ENCODE measurements at places on chromosomes 2 and 18. TPM values are rescaled to one million over a fixed set of nuclear protein-coding genes. Genes with fewer than 3 reads are reported as not detected.
A peak's percentile ranks its signal among the peaks of the same experiment; 100 is the strongest.

DNA sequence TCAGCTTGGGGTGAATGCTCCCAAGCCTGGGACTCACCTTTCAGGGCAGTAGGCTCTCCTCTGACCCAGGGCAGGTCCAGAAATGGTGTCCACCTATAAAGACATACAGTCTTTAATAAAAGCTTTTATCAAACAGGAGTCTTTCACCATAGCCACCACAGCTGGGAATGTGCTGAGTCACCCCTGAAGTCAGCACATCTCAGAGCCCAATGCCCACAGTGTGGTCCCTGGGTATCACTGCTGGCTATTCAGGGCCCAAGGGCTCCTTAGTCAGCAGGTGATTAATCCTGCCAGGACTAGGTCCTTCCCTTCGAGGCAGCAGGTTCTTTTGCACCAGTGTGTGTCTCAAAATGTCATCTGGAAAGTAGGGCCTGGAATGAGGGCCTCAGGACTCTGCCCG is 181.9 kb downstream of the MEMO1 start:
- no peaks in the 10 kb centered on the region for H3K36me3 ChIP-seq
- H3K4me1 ChIP-seq, result no peaks in the 10 kb centered on the region
- no peak for DNase-seq
- no peaks in the 10 kb centered on the region for H3K27me3 ChIP-seq

LOXHD1 gene
- not detected for total RNA-seq

DNA sequence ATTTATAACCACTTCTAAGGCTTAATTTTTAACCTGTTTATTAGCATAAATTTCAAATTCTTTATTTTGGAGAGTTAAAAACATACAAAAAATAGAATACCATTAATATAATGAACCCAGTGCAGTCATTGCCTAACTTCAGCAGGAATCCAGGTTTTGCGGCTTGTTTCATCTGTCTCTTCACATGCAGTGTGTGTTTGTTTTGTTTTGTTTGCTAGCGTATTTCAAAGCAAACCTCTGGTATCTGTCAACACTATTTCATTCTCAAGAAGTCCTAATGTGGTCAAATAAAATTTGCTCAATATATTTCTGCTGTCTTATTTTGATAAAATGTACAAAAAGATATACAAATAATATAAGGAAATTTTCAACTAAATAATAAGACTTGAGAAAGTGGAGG is 328.5 kb downstream of the AGPS start:
- DNase-seq, result no peak
- H3K36me3 ChIP-seq, result no peaks in the 10 kb centered on the region
- H3K27ac ChIP-seq, result no peak overlapping the region
- H3K4me3 ChIP-seq, result no peak overlapping the region
- no peaks in the 10 kb centered on the region for H3K27me3 ChIP-seq
- no peaks in the 10 kb centered on the region for H3K4me1 ChIP-seq

SPATA3 gene
- total RNA-seq, result not detected

DNA sequence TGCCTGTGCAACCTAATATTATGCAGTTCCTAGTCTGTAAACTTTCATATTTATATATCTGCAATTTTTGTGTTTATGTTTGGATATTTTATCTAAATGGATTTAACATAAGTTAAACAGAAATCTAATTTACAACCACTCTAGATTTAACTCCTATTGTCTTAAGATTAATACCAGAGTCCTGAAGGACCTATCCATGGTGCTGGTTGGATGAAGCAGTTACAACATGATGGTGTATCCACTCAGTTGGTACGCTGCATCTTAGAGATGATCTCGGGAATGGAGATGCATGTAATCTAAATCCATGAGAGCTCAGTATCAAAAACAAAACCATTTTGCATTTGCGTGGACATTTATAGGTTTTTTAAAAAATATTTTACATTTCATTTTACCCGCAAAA is 745.9 kb upstream of the SLC8A1 start:
- H3K4me1 ChIP-seq, result no peaks in the 10 kb centered on the region
- H3K27me3 ChIP-seq, result no peaks in the 10 kb centered on the region
- no peak overlapping the region for H3K4me3 ChIP-seq
- DNase-seq, result no peak
- no peak overlapping the region for H3K27ac ChIP-seq

POTEC gene
- not detected for total RNA-seq

DNA sequence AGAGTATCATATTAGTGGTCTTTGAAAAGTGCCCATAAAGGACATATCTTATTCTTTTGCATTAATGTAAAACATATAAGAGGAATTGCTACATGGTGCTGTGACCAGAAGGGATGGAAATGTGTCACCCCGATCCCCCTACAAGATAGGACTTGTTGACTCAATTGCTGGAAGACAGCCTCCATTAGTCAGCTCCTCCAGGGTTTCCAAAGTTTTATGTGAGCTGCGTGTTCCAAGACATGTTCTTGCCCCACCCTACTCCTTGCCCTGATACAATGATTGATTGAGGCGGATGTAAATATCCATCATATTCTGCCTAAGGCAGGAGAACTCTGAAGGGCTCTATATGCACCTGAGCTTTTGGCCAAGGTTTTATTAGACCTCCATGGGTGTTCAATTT is 541.0 kb upstream of the ZEB2 start:
- DNase-seq, result no peak
- H3K36me3 ChIP-seq, result no peaks in the 10 kb centered on the region
- H3K4me1 ChIP-seq, result no peaks in the 10 kb centered on the region
- no peak overlapping the region for H3K4me3 ChIP-seq

- no peak overlapping the region for H3K4me3 ChIP-seq
- DNase-seq, result no peak
- H3K36me3 ChIP-seq, result no peaks in the 10 kb centered on the region
- H3K27me3 ChIP-seq, result no peaks in the 10 kb centered on the region
- no peak overlapping the region for H3K27ac ChIP-seq
- peaks cover 3% of the 10 kb centered on the region for H3K4me1 ChIP-seq
Observed at GRCh38 chr2:69514406-69514805, 77.2 kb upstream of the NFU1 start.

- no peak overlapping the region for H3K4me3 ChIP-seq
- H3K27me3 ChIP-seq, result no peaks in the 10 kb centered on the region
- no peak overlapping the region for H3K27ac ChIP-seq
- no peak for DNase-seq
- H3K36me3 ChIP-seq, result no peaks in the 10 kb centered on the region
Observed at GRCh38 chr2:239380831-239381708, 19.8 kb downstream of the HDAC4 start.

GRCh38 chr18:905307-905947 is 756 bp downstream of the ADCYAP1 start:
- no peak overlapping the region for H3K4me3 ChIP-seq
- no peak for DNase-seq
- H3K27me3 ChIP-seq, result peaks cover 57% of the 10 kb centered on the region
- H3K36me3 ChIP-seq, result no peaks in the 10 kb centered on the region

GRCh38 chr2:218925434-218925833 is 34.0 kb upstream of the CDK5R2 start:
- no peaks in the 10 kb centered on the region for H3K27me3 ChIP-seq
- H3K36me3 ChIP-seq, result no peaks in the 10 kb centered on the region
- no peak overlapping the region for H3K27ac ChIP-seq
- no peak for DNase-seq
- H3K4me3 ChIP-seq, result no peak overlapping the region
- no peaks in the 10 kb centered on the region for H3K4me1 ChIP-seq

- DNase-seq, result no peak
- H3K27ac ChIP-seq, result no peak overlapping the region
- H3K4me3 ChIP-seq, result no peak overlapping the region
- no peaks in the 10 kb centered on the region for H3K27me3 ChIP-seq
- no peaks in the 10 kb centered on the region for H3K4me1 ChIP-seq
- H3K36me3 ChIP-seq, result no peaks in the 10 kb centered on the region
Observed at GRCh38 chr2:26590980-26591618, 50.1 kb downstream of the CIB4 start.

SCG2 gene
- 4.1 TPM for total RNA-seq

DNA sequence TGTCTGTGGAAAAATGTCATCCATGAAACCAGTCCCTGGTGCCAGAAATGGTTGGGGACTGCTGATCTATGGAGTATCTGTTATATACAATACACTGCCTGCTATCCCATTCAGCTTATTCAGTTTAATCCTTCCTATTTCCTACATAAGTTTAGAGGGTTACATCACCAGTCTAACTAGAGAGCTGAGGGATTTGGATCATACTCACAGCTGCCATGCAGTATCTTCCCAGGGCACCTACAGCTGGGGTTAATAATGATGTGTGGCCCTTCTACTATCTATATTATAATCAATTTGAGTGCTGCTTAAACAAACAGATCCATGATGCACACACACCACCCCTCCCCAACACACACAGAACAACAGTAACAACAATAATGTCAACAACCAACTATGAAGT is 524.0 kb downstream of the LRRTM4 start:
- H3K4me1 ChIP-seq, result no peaks in the 10 kb centered on the region
- H3K4me3 ChIP-seq, result no peak overlapping the region
- DNase-seq, result no peak

- no peak for DNase-seq
- H3K36me3 ChIP-seq, result no peaks in the 10 kb centered on the region
- H3K4me3 ChIP-seq, result no peak overlapping the region
- H3K27ac ChIP-seq, result no peak overlapping the region
- H3K27me3 ChIP-seq, result no peaks in the 10 kb centered on the region
Observed at GRCh38 chr2:239569401-239570090, 168.7 kb upstream of the HDAC4 start.

LYG2 gene
- not detected for total RNA-seq

DNA sequence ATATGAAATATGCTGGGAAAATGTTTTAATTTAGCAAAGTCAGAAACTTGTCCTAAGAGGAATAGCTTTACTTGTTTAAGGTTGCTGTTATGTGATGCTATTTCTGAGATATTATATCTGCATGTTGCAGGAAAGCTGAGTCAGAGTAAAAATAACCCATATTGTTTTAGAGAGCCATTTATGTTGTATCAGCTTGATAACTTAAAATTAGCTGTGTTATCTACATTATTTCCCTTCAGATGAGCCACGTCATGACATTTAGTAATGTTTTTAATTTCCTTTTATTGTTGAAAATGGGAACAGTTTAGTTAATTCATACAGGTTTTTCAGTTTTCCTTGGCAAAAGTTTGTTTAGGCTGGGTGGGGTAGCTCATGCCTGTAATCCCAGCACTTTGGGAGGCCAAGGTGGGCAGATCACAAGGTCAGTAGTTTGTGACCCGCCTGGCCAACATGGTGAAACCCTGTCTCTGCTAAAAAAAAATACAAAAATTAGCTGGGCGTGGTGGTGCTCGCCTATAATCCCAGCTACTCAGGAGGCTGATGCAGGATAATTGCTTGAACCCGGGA is 55.8 kb downstream of the TTC27 start:
- no peak overlapping the region for H3K27ac ChIP-seq
- H3K4me1 ChIP-seq, result no peaks in the 10 kb centered on the region
- H3K36me3 ChIP-seq, result no peaks in the 10 kb centered on the region
- H3K27me3 ChIP-seq, result no peaks in the 10 kb centered on the region
- H3K4me3 ChIP-seq, result no peak overlapping the region
- no peak for DNase-seq

DNA sequence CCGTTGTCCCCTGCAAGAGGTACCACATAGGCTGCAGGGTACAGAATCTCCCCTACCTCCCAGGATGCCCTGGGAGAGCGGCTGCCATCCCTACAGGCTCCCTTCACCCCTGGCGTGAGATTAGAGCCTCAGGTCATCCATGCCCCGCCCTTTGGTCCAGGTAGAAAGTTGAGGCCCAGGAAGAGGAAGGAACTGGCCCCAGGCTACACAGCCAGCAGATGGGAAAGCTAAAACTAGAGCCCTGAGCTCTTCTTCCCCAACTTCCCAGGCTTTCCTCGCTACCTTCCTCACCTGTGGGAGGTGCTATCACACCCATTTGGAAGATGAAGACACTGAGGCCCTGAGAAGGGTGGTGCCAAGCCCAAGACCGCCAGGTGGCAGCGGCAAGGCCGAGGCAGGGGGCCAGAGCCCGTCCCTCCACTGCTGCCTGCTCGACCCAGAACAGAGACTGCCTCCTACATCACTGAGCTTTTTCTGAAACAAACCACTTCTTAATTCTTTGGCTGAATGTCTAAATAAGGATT is 25.8 kb downstream of the CIB4 start:
- no peak for DNase-seq
- H3K36me3 ChIP-seq, result no peaks in the 10 kb centered on the region
- H3K4me3 ChIP-seq, result no peak overlapping the region

GPR39 gene
- 12.3 TPM for total RNA-seq

GRCh38 chr2:31581124-31581795 is 522 bp upstream of the SRD5A2 start:
- H3K4me1 ChIP-seq, result no peaks in the 10 kb centered on the region
- no peak overlapping the region for H3K4me3 ChIP-seq
- no peak for DNase-seq
- H3K36me3 ChIP-seq, result no peaks in the 10 kb centered on the region

GRCh38 chr2:96276787-96277499 is 10.9 kb downstream of the CIAO1 start:
- no peak overlapping the region for H3K27ac ChIP-seq
- peaks cover 25% of the 10 kb centered on the region for H3K36me3 ChIP-seq
- DNase-seq, result no peak
- no peak overlapping the region for H3K4me3 ChIP-seq
- H3K27me3 ChIP-seq, result no peaks in the 10 kb centered on the region
- no peaks in the 10 kb centered on the region for H3K4me1 ChIP-seq

DNA sequence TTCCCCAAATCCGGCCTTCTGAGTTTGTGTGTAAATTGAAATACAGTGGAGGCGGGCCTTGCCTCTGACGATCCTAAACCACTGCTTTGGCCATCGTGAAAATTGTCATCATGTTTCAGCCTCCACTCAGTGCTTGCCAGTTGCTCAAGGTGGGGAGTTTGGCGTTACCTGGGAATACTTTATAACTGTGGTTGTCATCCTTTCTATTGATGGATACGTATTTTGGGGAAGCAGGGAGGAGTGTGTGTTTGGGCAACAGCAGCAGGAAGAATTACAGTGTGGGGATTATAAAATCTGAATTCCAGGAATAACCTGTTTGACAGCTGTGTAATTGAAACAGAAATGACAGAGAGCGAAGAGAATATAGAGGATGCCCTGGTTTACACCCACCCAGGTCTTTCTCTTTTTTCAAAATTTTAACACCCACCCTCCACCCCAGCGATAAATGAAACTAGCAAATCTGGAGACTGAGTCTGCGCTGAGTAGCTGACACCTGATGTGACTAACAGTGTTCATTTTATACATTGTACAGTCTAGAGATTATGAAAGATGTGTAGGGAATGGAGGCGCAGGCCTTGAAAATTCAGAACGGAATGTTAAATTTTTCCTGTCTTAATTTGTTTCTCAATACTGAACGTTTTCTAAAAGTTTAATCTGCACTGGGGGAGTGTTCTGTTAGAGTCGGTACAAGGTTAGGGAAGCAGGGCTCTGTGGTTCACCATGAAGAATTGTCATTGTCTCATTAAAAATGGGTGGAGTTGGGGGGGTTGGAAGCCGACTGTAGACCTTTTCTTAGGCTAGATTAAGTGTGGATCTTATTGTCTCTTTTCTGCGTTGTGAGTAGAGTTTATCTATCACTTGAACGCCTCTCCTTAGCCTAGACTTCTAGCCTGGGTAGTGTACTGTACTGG is 1.6 kb downstream of the MAP4K4 start:
- H3K36me3 ChIP-seq, result no peaks in the 10 kb centered on the region
- no peaks in the 10 kb centered on the region for H3K4me1 ChIP-seq
- peak overlapping the region; percentile 55 for H3K27ac ChIP-seq
- H3K4me3 ChIP-seq, result peak overlapping the region; percentile 53
- peak; percentile 24 for DNase-seq

CEP192 gene
- total RNA-seq, result 23.7 TPM

CCDC85A gene
- 0.42 TPM for total RNA-seq
